ENCODE measurements at places on chromosomes 6 and 20.
A peak's percentile ranks its signal among the peaks of the same experiment; 100 is the strongest.

- DNase-seq = no peak
These were observed 162.2 kb upstream of the ARG1 start for GRCh38 chr6:131410785-131411184.

DNA sequence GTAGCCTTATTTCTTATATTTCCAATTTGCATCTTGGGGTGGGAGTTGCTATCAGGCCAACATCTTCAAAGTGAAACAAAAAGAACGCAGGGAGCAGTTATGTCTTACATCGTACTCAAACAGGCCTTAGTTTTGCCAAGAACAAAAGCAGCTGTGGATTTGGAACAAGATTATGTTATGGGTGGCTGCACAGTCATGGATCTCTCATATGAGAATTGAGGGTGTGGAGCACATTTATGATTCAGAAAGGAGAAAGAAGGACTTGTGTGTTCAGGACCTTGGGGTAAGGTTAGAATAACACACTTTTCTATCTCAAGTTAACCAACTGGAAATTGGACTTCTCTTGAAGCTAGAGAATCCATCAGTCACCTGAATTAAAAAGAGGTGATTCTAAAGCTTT is 259.9 kb downstream of the FOXA2 start:
- no peak for DNase-seq

- DNase-seq = no peak
These were observed 120.8 kb downstream of the MAP7 start for GRCh38 chr6:136429264-136430065.

DNA sequence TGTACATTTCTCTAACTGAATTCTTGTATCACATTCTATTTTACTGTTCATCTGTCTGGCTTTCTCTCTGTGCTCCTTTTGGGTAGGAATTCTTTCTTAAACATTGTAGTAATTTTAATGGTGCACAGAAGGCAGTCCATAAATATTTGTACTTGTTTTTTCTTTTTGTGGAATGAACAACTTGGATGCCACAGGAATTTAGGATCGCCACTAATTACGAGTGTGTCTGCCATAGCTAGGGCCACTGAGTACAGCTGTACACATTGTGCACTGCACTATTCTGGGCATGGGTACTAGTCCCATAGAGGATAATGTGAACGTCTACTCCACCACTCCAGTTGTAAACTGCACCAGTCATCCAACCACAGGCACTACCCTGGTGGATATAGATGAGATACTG is 39.3 kb upstream of the TMEM200A start:
- DNase-seq = no peak

GRCh38 chr20:4383961-4384360 is 337.7 kb upstream of the PRND start:
- DNase-seq = no peak

DNA sequence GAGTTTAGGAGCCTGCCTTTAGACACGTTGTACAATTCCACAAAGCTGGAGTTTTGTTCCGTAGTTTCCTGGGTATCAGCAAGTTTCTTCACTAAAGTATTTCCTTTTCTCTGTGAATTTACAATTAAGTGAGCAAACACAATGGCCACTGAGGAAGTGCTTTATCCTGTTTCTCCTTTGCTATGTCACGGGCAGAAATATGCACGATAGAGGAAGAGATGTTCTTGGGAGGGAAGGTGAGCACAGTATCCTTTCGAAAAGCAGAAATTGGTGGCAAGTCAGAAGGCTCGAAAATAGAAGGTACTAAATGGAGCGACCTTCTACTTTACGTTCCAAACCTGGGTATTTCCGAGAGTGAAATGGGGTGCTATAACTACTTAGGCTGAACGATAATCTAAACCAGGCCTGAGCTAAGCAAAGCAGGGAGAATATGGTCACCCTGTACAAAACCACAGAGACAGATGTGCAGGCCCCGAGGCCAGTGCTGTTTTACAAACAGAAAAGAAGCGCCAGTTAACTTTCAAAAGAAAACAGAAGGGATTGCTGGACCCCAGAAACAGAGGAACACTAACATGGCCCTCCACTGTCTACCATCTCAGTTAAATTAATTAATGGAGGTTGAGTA is 259.6 kb downstream of the TBC1D7 start:
- DNase-seq = peak; percentile 41

GRCh38 chr6:134784336-134784735 is 165.6 kb downstream of the ALDH8A1 start:
- DNase-seq = no peak

DNA sequence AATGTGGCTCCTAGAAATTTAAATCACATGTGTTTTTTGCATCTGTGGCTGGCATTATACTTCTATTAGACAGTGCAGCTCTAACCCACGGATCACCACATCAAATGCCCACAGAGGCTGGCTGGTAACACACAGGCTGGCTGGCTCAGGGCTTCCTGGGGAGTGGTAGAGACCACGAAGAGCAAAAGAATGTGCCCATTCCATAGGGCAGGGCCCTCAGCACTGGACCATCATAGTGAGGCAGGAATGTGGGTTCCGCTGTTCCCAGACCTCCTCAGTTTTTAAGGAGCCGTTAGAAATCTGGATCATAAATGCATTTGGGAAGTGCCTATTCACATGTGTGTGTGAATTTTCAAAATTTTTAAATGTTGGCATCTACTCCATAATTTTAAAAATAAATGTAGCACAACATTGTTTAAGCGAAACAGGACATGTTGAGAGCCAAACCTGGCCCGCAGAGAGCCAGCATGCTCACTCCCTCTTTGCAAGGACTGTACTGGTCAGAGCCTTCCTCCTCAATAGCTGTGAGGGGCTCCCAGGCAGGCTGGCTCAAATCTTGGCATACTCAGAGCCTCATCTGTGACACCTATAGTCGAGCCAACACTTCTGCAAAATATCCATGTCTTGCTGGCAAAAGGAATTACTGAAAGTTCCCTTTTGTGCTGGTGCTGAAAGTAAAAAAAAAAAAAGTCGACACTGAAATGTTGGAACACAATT is 190.5 kb downstream of the FNDC1 start:
- no peak for DNase-seq

DNA sequence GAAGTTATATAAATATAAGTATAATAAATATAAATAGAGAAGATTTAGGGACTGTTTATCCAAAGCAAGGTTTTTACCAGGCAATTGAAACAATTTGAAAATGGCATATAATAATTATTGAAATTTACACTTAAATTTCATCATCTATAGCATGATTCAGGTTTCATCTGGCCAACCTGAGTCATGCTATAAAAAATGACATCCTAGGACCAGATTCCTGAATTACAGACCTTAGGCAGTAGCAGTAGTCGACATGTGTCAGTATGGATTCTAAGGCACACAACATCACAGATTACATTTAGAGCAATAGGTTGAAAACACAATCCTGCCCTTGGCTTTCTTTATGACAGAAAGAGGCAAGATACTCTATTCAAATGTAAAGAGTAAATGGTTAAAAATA is 592.3 kb downstream of the PHF3 start:
- no peak for DNase-seq

GRCh38 chr6:41155132-41155805 is 1.1 kb upstream of the TREML1 start:
- no peak for DNase-seq

GRCh38 chr20:62195075-62195405 is 12.2 kb downstream of the MTG2 start:
- no peak for DNase-seq

GRCh38 chr6:18019539-18020534 is 32.4 kb upstream of the KIF13A start:
- DNase-seq = no peak

- DNase-seq = no peak
These were observed 94.7 kb downstream of the CLIC5 start for GRCh38 chr6:45920819-45921511.

DNA sequence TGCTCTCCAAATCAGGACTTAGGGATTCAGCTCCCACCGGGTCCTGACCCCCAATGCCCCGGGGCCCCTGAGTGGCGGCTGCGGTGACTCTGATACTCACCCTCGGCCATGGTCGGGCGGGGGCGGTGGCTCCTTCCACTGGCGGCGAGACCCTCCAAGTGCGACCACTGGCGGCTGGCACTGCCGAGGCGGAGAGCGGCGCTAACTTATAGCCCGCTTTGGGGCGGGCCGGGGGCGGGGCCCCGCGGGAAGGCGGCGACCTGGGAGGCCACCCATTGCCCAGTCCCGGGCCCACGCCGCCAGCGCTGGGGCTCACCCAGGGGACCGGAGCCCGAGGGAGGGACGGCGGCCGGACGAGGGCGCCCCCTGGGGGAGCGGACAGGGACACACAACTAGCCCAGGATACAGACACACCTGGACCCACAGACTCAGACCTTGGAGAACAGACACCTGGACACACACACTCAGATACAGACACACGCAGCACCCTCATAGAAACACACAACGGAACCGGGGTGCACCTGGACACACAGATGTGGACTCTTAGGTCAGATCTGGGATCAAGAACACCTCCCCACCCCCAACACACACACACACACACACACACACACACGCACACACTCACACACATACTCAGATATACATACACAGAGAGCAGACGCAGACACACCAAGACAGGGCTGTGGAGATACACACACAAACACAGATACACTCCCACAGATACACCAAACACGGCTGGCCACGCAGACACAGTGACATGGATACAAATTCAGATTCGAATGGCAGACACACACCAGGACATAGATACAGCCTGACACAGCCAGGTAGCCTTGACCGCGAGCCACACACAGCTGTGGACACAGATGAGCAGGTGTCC is at the start of gene TGM2:
Gene TGM2, minus strand, starts transcription at position 182 of the 877 bp plus-strand sequence. Its CDS starts 72 bp downstream, at position 110.
- DNase-seq = peak; percentile 90

GRCh38 chr6:134551245-134551960 is 233.5 kb upstream of the SGK1 start:
- DNase-seq = peak; percentile 68

DNA sequence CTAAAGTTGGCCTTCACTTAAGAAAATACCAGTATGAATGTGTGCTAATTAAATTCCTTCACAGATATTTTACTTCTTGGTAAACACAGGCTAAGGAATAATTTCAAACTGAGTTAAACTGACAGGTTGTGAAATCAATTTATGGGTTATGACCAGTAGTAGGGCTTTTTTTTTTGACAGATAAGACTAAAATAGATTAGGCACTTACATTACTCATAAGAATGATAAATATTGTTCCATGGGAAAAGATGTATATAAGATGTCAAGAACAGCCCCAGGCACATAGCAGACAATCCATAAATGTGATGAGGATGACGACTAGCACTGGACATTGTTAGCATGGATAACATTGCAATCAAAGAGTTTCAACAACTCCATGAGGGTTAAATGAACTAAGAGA is 22.9 kb downstream of the NT5E start:
- DNase-seq = no peak

GRCh38 chr6:166955121-166955864 is 1.1 kb downstream of the RNASET2 start:
- DNase-seq = no peak

GRCh38 chr6:143569040-143569439 is 57.5 kb upstream of the FUCA2 start:
- DNase-seq = no peak

GRCh38 chr6:39191236-39191930 is 37.9 kb downstream of the KCNK5 start:
- no peak for DNase-seq

- no peak for DNase-seq
These were observed 314.7 kb upstream of the RSPO3 start for GRCh38 chr6:126803769-126804168.

DNA sequence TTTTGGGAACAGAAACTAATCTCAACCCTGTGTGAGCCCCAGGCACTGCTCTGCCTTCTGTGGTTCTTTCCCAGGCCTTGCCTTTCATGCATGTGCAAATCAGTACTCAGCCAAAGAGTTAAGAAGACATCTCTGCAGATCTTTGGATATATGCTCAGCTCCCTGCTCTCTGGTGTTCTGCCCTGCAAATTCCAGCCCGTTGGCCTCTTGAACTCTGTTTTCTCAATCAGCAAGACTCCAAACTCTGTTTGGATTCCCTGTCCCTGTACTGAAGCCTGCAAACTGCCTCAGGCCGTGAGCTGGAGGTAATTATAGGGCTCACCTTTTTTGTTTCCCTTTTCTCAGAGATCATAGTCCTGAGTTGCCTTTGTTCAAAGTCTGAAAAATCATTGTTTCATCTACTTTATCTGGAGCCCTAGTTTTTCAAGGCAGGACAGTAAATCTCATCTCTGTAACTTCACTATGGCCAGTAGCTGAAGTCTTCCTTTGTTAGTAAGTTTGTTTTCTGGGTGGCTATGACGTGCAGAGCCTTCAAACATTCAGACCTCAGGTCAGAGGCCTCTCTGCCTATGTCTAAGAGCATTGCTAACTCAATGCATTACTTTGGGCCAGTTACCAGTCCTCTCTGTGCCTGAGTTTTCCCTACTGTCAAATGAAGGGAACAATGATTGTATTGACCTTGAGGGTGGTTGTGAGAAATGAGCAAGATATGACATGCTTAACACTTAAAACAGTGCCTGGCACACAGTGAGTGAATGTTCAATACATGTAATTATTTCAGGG is 15.9 kb upstream of the MDFI start:
- no peak for DNase-seq

- DNase-seq = no peak
These were observed 75.4 kb downstream of the ZNF292 start for GRCh38 chr6:87230801-87231200.
